ENCODE measurements at places on chromosomes 6 and 20.

DNA sequence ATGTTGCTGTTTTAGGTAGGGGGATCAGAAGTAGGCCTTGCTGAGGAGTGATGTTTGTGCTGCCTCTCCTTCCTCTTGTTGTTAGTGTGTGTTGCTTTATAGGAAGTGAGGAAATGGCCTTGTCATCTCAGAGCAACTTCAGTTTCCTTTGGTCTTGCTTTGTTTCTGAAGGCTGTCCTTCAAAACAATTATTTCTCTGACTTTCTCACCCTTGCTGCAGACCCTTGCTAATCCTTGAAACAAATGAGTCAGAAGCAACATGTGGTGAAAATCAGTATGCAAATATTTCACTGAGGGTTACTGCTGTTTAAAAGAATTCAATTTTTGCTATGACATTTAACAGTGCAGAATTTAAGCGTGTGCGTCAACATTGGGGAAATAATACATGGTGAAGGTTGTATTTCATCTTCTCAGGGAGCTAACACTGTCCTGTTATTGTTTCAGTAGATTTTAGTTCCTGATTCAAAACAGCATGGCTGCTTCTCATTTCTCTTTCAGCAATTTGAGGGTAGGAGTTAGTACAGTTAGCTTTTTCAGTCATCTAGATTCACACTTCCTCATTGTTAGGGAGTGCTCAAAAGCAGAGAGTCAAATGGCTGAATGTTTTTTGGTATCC, 13.8 kb downstream of the RNF144B start:
- no peak for DNase-seq

DNA sequence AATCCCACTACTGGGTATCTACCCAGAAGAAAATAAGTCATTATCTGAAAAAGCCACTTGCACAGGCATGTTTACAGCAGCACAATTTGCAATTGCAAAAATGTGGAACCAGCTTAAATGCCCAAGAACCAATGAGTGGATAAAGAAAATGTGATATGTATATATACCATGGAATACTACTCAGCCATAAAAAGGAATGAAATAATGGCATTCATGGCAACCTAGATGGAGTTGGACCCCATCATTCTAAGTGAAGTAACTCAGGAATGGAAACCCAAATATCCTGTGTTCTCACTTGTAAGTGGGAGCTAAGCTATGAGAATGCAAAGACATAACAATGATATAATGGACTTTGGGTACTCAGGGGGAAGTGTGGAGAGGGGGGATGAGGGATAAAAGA, 4.6 kb downstream of the RNGTT start:
- DNase-seq, result no peak

GRCh38 chr6:24902782-24903181, 33.0 kb downstream of the RIPOR2 start:
- no peak for DNase-seq

- no peak for DNase-seq
Observed at GRCh38 chr6:127462376-127462775, 3.2 kb upstream of the KIAA0408 start.

- peak; percentile 63 for DNase-seq
Observed at GRCh38 chr6:43990275-43990626, 137.0 kb downstream of the MRPL14 start.

- no peak for DNase-seq
Observed at GRCh38 chr6:46288835-46289234, 118.1 kb upstream of the ENPP5 start.

GRCh38 chr6:143158113-143158581, 97.5 kb downstream of the AIG1 start:
- DNase-seq, result no peak

DNA sequence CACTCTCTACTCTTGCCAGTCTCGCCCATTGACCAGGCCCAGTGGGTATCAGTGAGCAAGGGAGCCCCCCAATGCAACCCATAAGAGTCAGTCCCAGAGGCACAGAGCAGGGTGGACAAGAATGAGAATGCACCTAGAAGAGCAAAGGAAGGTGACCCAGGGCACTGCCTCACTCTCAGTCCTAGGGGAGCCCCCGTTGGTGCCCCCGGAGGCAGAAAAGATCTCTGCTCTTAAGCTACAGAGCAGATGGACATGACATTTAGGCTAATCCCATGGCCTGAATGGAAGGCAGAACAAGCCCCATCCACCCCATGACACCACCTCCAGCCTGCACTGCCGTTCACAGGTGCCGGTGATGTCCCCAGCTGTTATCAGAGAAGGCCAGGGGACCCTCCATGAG, 50.7 kb upstream of the PLEKHG1 start:
- DNase-seq, result no peak

DNA sequence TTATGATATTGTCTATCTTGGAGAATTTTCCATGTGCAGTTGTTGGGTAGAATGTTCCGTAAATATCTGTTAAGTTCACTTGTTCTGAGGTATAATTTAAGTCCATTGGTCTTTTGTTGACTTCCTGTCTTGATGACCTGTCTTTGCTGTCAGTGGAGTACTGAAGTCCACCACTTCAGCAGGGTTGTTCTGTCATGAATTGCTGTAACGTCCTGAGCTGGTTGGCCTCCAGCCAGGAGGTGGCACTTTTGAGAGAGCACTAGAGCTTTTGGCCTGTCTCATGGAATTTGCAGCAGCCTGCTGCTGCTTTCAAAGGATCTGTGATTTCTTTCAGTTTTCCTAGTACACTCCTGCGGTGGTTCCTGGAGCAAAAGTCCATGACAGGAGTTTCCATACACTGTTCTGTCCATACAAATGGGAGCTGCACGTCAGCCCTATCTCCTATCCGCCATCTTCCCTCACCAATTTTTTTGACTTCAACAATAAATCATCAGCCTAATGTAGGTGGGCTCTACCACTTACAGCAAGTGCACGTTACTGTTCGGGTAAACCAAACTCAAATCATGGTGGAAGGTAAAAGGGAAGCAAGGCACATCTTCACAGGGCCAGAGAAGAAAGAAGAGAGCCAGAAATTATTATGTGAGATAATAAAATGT, 46.9 kb upstream of the TRERF1 start:
- DNase-seq, result no peak

- DNase-seq, result no peak
Observed at GRCh38 chr6:25035174-25035511, 99.4 kb upstream of the RIPOR2 start.

- DNase-seq, result no peak
Observed at GRCh38 chr20:37939701-37940560, 37.0 kb downstream of the VSTM2L start.

GRCh38 chr6:20812776-20813175, 278.5 kb downstream of the CDKAL1 start:
- DNase-seq, result no peak

DNA sequence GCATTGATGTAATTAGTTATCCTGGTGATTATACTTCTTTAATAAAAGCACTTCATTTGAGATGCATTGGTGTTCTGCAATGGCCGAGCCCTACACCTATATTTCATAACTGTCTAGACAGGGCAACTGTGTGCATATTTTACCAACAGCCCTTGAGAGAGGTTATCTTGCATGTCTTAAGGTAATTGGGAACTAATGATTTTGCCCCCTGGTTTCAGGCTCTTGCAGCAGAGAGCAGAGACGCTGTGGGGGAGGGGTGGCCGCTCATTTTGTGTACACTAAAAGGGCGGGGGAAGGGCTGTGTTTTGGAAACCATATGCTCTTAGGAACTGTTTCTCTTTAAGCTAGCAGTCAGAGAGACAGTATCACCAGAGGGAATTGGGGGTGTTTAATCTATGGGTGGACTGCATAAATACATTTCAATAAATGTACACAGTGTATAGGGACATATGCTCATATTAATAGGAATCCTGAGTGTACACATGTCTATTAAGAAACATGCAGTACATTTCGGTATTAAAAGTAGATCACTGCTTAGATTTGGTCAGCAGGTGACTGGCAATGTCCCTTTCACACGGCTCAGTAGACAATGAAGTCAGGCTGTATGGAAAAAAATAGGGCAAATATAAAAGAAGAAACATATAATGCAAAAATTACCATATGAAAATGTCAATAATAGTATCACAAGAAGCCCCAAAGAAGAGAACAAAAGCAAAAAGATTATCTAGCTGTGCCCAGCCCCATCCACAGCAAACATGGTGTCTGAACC, 402.9 kb upstream of the CITED2 start:
- DNase-seq, result peak; percentile 77

DNA sequence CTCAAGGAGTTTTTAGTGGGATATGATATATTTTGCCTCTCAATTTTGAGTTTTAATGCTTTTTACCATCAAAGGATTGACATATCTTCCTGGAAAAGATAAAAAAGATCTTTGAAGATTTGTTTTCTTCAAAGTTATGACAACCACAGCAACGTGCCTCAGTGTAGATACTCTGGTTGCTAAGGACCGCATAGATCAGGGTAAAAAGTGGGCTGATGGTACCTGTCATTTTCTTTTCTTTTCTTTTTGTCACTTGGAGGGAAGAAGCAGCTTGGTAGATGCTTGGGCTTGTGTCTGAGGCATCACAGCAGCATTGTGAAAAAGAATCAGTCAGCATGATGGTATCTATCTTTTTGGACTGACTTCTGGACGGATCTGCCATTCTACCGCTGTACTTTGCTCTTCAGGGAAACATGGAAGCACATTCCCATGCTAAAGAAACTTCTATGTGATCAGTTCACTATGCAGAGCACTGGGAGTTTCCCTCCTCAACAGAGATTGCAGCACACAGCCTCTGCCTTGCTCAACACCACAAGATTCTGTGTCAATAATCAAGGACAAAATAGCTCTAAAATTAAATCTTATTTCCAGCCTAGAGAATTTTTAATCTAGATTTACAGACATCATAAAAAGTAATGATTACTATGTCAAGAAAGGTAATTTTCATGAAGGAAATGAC, 54.8 kb upstream of the SGK1 start:
- no peak for DNase-seq

GRCh38 chr20:37282556-37282955, 6.9 kb upstream of the MANBAL start:
- DNase-seq, result peak; percentile 65

DNA sequence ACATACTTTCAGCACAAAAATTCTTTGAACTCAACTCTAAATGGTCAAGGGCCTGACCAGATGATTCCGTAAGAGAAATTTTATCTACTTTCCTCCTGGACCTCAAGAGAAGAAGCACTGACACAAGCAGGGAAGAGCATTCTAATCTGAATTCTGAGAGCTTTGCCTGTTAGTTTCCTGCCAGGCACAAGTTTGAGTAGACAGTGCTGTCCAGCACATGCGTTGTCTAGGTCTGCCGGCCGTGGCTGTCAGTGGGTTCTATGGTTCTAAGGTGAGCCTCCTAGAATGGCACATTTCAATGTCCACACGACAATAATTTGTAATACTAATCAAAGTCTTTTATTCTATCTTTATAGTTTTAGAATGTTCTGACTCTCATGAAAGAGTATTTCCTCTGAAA, 91.9 kb downstream of the RFPL4B start:
- peak; percentile 5 for DNase-seq

DNA sequence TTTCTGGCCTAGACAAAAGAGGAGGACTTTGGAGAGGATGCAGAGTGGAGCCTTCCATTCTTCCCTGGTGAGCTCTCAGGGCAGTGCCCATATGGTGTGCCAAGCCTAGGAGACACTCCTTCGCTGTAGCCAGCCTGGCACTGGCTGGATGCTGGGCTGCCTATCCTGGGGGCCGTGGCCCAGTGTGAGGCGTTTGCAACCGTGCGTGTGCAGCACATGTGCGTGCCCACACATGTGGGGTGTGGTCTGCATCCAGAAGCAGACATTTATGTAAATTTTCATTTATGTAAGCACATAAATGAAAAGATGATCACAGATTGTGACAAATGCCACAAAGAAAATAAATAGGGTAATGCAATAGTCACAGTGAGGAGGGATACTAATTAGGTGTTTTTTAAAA, 35.8 kb upstream of the ZNF831 start:
- DNase-seq, result no peak

GRCh38 chr20:20367575-20368417, at the start of gene INSM1:
Gene INSM1 (plus strand): TSS chr20:20368104. CDS start chr20:20368268, 164 bp downstream.
- peak; percentile 90 for DNase-seq

GRCh38 chr20:38092260-38092857, 58.8 kb downstream of the RPRD1B start:
- no peak for DNase-seq

- DNase-seq, result peak; percentile 87
Observed at GRCh38 chr6:128519132-128519930, 1.1 kb downstream of the PTPRK start.

DNA sequence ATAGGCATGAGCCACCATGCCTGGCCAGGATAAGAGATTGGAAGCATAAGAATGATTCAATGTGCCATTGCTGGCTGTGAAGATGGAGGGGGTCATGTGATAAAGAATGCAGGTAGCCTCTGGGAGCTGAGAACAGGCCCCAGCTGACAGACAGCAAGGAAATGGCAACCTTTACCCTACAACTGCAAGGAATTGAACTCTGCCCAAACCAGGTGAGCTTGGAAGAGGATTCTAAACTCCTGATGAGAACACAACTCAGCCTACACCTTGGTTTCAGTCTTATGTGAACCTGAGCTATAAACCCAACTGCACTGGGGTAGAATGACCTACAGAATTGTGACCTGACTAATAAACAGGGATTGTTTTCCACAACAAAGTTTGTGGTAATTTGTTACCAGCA, 82.0 kb upstream of the AKIRIN2 start:
- DNase-seq, result no peak

GRCh38 chr20:60009826-60010616, 51.8 kb downstream of the CDH26 start:
- no peak for DNase-seq

- DNase-seq, result no peak
Observed at GRCh38 chr6:132760256-132760655, 2.6 kb upstream of the VNN2 start.

GRCh38 chr6:141467881-141468280, 664.8 kb upstream of the GJE1 start:
- DNase-seq, result no peak

DNA sequence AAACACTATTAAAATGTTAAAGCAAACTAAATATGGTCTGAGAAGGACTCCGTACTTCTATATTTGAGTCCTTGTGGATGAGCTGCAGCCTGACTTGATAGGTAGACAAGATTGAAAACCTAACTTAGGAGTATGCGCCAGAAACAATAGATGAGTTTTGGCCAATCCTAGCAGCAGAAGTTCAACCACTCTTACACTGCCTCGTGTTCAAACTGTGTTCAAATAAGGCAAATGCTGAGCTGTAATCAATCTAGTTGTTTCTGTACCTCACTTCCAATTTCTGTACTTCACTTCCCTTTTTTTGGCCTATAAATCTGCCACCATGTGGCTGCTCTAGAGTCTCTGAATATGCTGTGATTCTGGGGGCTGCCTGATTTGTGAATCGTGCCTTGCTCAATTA, 13.2 kb upstream of the SERINC1 start:
- DNase-seq, result no peak

- DNase-seq, result no peak
Observed at GRCh38 chr20:47991875-47992488, 206.7 kb upstream of the SULF2 start.

- DNase-seq, result no peak
Observed at GRCh38 chr6:155432293-155432692, 23.3 kb downstream of the NOX3 start.

DNA sequence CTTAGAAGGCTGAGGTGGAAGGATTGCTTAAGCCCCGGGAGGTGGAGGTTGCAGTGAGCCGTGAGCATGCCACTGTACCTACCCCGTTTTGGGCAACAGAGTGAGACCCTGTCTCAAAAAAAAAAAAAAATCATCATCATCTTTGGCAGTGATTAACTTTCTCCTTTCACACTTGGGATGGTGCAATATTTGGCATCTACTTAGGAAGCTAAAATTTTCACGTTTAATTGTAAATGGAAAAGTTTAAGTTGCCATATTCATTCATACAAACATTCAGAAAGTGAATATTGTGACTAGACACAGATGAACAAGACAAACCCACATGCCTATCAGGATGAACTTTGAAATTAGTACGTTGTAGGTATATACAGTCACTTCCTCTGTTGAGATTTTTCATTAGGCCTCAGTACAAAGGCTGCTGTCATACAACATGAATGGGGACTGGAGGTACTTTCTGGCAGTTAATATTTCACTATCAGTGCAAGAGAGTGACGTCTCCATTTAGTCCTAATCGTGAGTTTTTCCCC, 10.3 kb downstream of the TOP1 start:
- DNase-seq, result no peak
